Endothelial cell of umbilical vein (primary cell): ENCODE measurements at places on chromosomes 1 and 21.

GRCh38 chr1:32701951-32702598, 495 bp downstream of the SYNC start:
- no peak overlapping the region for H3K27ac ChIP-seq
- DNase-seq, result peak; percentile 26
- no peaks in the 10 kb centered on the region for H3K36me3 ChIP-seq
- H3K4me3 ChIP-seq, result peak overlapping the region; percentile 63
- H3K4me1 ChIP-seq, result peaks cover 11% of the 10 kb centered on the region
- H3K27me3 ChIP-seq, result no peaks in the 10 kb centered on the region

GRCh38 chr21:16058896-16059295, 329.1 kb downstream of the USP25 start:
- DNase-seq, result no peak
- no peaks in the 10 kb centered on the region for H3K27me3 ChIP-seq
- no peaks in the 10 kb centered on the region for H3K4me1 ChIP-seq
- no peak overlapping the region for H3K27ac ChIP-seq
- no peaks in the 10 kb centered on the region for H3K36me3 ChIP-seq
- H3K4me3 ChIP-seq, result no peak overlapping the region

DNA sequence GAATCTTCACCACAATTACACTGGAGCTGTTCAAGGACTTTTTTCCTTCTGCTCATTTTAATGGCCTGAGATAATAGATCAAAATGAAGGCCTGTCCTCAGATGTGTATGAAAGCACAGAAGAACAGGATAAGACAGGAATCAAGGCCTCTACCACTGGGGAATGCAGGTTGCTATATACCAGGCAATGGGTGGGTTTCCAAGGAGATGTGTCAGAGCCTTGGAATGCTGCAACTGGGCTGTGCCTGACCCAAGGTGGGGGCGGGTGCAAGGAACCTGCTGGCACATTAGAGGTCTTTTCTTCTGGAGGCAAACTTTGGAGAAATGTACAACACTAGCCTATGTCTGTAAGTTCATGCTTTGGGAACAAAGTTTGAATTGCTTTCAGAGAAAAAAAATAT, 21.7 kb upstream of the LAMC2 start:
- no peaks in the 10 kb centered on the region for H3K36me3 ChIP-seq
- peak; percentile 44 for DNase-seq
- no peak overlapping the region for H3K4me3 ChIP-seq
- H3K27me3 ChIP-seq, result no peaks in the 10 kb centered on the region
- peaks cover 25% of the 10 kb centered on the region for H3K4me1 ChIP-seq
- H3K27ac ChIP-seq, result peak overlapping the region; percentile 64

GRCh38 chr21:43757601-43758000, 18.5 kb downstream of the CSTB start:
- no peak for DNase-seq
- no peak overlapping the region for H3K4me3 ChIP-seq
- H3K27ac ChIP-seq, result no peak overlapping the region
- H3K27me3 ChIP-seq, result no peaks in the 10 kb centered on the region
- H3K36me3 ChIP-seq, result no peaks in the 10 kb centered on the region
- H3K4me1 ChIP-seq, result no peaks in the 10 kb centered on the region

- H3K27ac ChIP-seq, result no peak overlapping the region
- H3K4me1 ChIP-seq, result no peaks in the 10 kb centered on the region
- DNase-seq, result no peak
- H3K27me3 ChIP-seq, result no peaks in the 10 kb centered on the region
- H3K36me3 ChIP-seq, result no peaks in the 10 kb centered on the region
Observed at GRCh38 chr1:67407498-67407897, 22.7 kb downstream of the SERBP1 start.

DNA sequence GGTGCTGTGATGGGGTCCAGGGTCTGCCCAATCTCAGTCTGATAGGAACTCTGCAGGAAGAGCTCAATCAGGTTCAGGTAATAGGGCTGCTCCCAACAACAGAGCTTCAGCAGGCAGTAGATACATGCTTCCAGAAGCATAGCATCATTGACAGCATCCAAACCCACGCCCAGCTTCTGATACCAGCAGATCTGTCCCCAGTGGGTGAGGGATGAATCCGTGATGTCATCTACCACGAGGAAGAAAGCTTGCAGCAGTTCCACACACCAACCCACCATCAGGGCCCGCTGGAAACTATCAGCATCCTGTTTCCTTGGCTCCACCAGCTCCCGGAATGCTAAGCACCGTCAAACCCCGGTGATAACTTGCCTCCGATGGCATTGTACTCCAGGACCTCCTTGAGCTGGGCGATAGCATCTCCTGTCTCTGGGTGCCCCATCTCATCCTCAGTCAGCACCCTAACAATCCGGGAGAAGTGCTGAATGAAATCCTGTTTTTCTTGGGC, 14.7 kb downstream of the NEK2 start:
- no peaks in the 10 kb centered on the region for H3K36me3 ChIP-seq
- no peak for DNase-seq
- H3K4me3 ChIP-seq, result no peak overlapping the region
- H3K4me1 ChIP-seq, result no peaks in the 10 kb centered on the region

DNA sequence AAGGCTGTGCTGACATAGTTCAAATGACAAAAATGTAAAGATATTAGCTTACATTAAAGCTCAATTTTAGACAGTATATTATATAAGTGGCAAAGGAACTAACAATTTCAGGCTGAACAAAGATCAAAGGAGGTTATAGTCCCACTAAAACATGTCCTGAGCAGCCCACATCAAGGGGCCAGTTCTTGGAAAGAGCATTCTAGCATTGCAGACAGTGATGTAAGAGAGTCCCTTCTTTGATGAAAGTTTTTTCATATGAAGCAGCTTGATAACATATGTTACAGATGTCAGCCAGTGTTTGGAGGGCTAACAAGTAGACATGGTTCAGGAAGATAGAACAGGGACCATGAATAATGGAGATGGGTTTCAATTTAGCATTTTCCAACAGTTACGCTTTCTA, 301.7 kb downstream of the NTNG1 start:
- H3K4me1 ChIP-seq, result no peaks in the 10 kb centered on the region
- DNase-seq, result no peak
- no peaks in the 10 kb centered on the region for H3K36me3 ChIP-seq
- H3K27me3 ChIP-seq, result no peaks in the 10 kb centered on the region

- no peaks in the 10 kb centered on the region for H3K36me3 ChIP-seq
- peak; percentile 97 for DNase-seq
Observed at GRCh38 chr1:225923692-225924555, at the start of gene PYCR2. PYCR2 (minus strand) TSS chr1:225924250; CDS start chr1:225924110, 140 bp downstream.

- no peak overlapping the region for H3K27ac ChIP-seq
- no peaks in the 10 kb centered on the region for H3K27me3 ChIP-seq
- no peaks in the 10 kb centered on the region for H3K36me3 ChIP-seq
- H3K4me3 ChIP-seq, result no peak overlapping the region
- DNase-seq, result no peak
Observed at GRCh38 chr1:60359431-60359830, 285.9 kb upstream of the C1orf87 start.

GRCh38 chr1:51543858-51544257, 24.8 kb upstream of the EPS15 start:
- H3K27ac ChIP-seq, result no peak overlapping the region
- H3K27me3 ChIP-seq, result no peaks in the 10 kb centered on the region
- no peak overlapping the region for H3K4me3 ChIP-seq

DNA sequence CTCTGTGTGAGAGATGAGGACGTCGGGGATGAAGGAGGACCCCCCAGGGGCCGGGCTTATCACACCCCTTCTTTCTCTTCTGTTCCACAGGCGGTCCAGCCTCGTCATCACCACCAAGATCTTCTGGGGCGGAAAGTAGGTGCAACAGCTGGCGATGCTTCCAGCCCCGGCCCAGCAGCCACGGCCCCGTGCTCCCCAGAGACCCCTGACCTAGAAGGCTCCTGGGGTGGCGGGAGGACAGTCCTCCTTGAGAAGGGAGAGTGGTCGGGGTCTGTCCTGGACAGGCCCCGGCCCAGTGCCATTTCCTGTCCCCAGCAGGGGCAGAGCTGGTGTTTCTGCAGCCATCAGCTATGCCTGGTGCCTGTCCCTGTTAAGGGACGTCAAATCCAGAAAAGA, 41.7 kb downstream of the KCNAB2 start:
- H3K27me3 ChIP-seq, result no peaks in the 10 kb centered on the region
- no peaks in the 10 kb centered on the region for H3K4me1 ChIP-seq
- DNase-seq, result no peak
- no peak overlapping the region for H3K27ac ChIP-seq
- H3K36me3 ChIP-seq, result no peaks in the 10 kb centered on the region

GRCh38 chr1:53176452-53177208, 20.0 kb upstream of the CPT2 start:
- H3K4me3 ChIP-seq, result no peak overlapping the region
- H3K36me3 ChIP-seq, result no peaks in the 10 kb centered on the region
- no peak for DNase-seq
- H3K27ac ChIP-seq, result no peak overlapping the region

DNA sequence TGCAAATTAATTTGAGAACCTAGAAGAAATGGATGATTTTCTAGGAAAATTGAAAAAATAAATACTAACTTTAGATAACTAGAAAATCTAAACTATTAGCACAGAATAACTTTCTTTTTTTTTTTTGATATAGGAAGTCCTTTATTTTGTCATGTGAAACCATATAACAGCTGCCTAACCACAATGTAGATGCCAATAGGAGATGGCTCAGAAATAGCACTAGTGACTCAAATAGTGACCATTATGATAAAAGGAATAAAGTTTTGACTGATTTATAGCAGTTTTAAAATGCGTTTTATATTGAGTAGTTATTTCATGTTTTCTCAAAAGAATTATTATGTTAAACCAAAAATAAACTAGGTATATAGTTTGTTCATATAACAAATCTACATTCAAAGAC, 158.0 kb upstream of the CACYBP start:
- no peak overlapping the region for H3K4me3 ChIP-seq
- DNase-seq, result no peak
- H3K27ac ChIP-seq, result no peak overlapping the region
- H3K4me1 ChIP-seq, result no peaks in the 10 kb centered on the region
- H3K27me3 ChIP-seq, result no peaks in the 10 kb centered on the region

DNA sequence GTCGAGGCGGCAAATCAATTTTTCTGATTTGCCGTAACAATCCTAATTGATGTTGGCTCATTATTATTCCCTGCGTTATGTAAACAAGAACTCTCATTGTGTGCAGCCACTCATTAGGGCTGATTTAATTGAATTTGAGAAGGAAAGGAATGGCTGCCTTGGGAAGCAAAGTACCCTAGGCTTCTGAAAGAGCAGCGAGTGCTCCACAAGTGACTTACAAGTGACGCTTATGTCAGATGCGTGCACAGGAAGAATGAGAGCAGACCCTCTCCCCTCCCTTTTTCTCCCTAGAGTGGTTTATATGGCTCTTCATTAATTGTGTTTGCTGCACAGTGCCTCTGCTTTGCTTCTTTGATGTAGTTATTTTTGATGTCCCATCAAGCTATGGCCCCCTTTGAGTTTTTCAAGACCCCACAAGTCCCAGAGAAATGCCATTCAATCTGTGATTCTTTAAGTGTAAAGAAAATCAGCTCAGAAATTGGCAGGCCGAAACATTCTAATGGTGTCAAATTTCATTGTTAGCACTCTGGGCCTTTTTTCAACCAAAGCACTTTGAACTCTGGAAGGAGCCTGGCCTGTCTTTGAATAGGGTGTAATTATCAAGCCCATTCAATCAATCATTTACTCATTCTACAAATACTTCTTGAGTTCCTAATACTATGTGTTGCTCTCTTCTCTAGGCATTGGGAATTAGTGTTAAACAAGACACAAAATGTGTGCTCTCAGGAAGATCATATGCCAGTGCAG, 86.8 kb upstream of the VAV3 start:
- peak overlapping the region; percentile 12 for H3K27ac ChIP-seq

- no peak overlapping the region for H3K4me3 ChIP-seq
- no peak overlapping the region for H3K27ac ChIP-seq
- no peaks in the 10 kb centered on the region for H3K27me3 ChIP-seq
- DNase-seq, result peak; percentile 12
- H3K36me3 ChIP-seq, result no peaks in the 10 kb centered on the region
Observed at GRCh38 chr1:222009105-222009730, 267.3 kb upstream of the DUSP10 start.

- no peak for DNase-seq
- H3K36me3 ChIP-seq, result no peaks in the 10 kb centered on the region
- peaks cover 8% of the 10 kb centered on the region for H3K4me1 ChIP-seq
- no peak overlapping the region for H3K4me3 ChIP-seq
- no peak overlapping the region for H3K27ac ChIP-seq
- no peaks in the 10 kb centered on the region for H3K27me3 ChIP-seq
Observed at GRCh38 chr1:243477731-243478290, 222.0 kb downstream of the SDCCAG8 start.
